Cardiac ventricle fibroblast (primary cell): ENCODE measurements at places on chromosomes 5 and 9. TPM values are rescaled to one million over a fixed set of nuclear protein-coding genes. Genes with fewer than 3 reads are reported as not detected.

The SELENOP gene
- total RNA-seq: 324 and 373 TPM in 2 replicates

The SLC6A18 gene
- total RNA-seq: not detected in 2 replicates

The ZBTB26 gene
- total RNA-seq: 4.5 and 6.1 TPM in 2 replicates

The BARHL1 gene
- not detected in 2 replicates for total RNA-seq

The PPP3R2 gene
- not detected in 2 replicates for total RNA-seq
